ENCODE measurements at places on chromosomes 6 and 20. TPM values are rescaled to one million over a fixed set of nuclear protein-coding genes. Genes with fewer than 3 reads are reported as not detected.
A peak's percentile ranks its signal among the peaks of the same experiment; 100 is the strongest.

The CTCFL gene
- not detected for polyA plus RNA-seq

DNA sequence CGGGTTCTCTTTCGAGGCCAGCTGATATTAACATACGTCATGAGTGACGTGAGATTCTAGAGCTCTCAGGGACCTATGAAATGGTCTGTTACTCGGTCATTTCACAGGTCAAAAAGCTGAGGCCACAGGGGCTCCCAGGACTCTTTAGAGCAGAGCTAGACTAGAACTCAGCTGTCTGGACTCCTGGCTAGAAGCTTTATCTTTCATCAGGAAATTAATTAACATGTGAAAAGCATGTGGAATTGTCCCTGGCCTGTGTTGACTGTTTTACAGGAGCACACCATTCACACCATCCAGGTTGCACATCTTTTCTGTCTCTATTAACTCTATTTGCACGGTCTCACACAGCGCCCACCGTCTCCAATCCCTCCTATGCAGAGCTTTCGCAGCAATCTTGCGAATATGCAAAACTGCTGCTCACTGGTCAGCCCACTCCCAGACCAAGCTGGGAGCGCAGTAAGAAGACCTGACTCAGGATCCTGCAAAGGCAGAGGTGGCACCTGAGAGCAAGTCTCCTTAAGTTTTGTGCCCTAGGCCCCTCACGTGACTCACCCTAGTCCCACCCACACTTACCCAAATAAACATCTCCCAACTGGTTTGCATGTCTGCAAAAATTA is 522.5 kb downstream of the CD83 start:
- DNase-seq = no peak

DNA sequence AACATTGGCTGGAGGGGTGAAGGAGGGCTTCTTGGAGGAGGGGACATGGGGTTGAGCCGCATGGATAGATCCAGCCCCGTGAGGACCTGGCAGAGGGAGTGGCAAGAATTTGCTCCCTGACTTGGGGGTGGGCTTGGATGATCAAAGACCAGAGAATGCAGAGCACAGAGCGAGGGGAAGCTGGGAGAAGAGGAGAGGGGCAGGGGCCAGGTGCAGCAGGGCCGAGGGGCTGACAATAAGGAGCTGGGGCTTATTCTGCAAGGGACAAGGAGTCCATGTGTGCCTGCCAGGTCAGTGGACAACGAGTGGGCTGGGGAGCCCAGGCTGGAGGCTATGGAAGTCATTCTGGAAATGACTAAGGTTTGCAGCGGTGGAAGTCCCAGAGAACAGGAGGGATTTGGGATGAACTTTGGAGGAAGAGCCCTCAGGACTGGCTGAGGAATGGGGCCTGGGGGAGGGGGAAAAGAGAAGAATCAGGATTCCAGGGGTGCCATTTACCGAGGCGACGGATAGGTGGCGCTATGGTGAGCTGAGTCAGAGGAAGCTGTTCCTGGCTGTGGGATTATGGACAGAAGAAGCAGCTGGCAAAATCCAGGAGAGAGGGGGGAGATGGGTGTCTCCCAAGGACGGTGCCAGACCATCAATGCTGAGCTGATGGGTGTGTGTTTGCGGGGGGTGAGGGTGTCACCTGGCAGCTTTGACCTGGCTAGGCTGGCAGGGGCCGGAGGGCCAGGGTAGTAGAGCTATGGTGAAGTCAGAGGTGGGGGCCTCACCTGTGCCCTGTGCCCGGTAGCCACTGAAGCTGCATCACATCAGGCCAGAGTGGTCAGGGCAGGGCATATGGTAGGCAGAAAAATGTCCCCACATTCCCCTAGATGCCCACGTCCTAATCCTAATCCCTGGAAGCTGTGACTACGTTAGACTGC is 7.8 kb downstream of the KCNG1 start:
- peak; percentile 80 for DNase-seq

DNA sequence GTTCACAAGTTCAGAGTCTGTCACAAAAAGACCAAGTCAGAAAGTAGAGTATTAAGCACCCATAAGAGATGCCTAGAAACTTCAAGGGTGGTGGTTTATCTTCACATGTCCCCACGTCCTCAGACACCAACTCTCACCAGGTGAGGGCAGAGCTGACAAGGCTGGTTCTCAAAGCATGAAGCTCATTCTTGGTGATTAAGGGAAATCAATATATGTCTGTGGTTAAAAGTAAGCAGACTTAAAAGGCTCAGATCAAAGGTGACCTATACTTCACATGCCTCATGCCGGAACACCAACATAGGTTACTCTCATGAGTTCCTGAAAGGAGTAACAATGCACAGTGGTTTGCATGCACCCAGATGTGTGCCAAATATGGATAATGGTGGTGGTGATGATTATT is 27.0 kb downstream of the IL17A start:
- DNase-seq = no peak

- DNase-seq = no peak
Observed at GRCh38 chr6:46539866-46540265, 48.6 kb upstream of the RCAN2 start.

- DNase-seq = peak; percentile 64
Observed at GRCh38 chr6:34027445-34027936, 118.4 kb downstream of the GRM4 start.

Data from hepatocyte (in vitro differentiated cells).